ENCODE measurements at places on chromosomes 2 and 18.

DNA sequence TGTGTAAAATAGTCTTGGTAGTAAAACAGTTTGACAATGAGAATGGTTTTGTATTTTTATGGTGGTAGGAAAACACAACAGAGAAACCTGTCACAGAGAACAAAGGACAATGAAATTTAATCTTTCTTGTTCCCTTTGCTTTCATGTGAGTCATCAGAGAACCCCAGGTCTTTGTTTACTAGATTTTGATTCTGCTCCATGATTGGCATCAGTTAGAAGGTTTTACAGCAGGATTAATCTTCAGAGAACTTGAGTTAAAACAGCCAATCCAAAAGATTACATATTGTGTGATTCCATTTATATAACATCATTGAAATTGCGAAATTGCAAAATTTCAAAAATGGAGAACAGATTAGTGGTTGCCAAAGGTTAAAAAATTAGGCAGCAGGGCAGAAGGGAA, 2.5 kb downstream of the APLF start:
- DNase-seq, result no peak

DNA sequence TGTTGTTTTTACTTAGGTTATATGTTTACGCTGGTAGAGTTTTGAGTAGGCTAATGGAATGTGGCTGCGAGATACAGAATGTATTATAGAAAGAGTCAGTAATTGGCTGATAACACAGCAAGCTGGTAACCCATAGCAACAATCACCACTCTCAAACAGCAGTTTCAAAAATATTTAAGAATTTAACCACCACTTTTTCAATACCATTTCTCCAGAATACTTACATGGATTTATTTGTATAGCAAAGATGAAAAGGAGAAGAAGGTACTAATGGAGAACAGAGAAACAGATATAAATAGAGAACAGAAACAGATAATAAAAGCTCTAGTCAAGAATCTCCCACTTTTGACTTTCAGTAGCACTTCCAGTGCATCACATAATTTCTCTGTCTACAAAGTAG, 188.3 kb upstream of the SLC39A10 start:
- no peak for DNase-seq

- no peak for DNase-seq
Measured at GRCh38 chr2:240581811-240582210, 4.7 kb upstream of the CAPN10 start.

GRCh38 chr18:64380117-64380516, 231.2 kb upstream of the LINC00305 start:
- DNase-seq, result no peak

DNA sequence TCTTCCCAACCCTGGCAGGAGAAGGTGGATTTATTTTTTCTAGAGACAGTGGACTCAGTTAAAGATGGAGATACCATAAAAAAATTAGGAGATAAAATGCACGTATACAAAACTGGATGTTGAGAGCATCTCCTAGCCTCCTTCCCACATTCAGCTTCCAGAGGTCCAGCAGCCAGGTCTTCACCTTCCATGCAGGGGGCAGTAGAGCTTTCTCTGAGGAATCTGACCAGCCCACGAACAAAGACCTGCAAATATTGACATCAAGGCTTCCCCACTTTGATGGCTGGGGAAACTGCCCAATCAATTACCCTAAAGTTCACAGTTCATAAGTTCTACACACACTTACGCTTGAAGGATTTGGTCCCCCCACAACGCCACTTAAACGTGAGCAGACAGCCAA, 24.5 kb downstream of the AQP4 start:
- peak; percentile 44 for DNase-seq

GRCh38 chr2:191572319-191572718, 105.6 kb upstream of the NABP1 start:
- no peak for DNase-seq

- no peak for DNase-seq
Measured at GRCh38 chr2:1588978-1589621, 155.2 kb downstream of the PXDN start.

GRCh38 chr2:38141501-38141900, 65.5 kb upstream of the CYP1B1 start:
- no peak for DNase-seq

GRCh38 chr2:108640731-108641130, 78.6 kb upstream of the RANBP2 start:
- DNase-seq, result no peak

- no peak for DNase-seq
Measured at GRCh38 chr2:8849327-8849726, 11.9 kb upstream of the KIDINS220 start.

DNA sequence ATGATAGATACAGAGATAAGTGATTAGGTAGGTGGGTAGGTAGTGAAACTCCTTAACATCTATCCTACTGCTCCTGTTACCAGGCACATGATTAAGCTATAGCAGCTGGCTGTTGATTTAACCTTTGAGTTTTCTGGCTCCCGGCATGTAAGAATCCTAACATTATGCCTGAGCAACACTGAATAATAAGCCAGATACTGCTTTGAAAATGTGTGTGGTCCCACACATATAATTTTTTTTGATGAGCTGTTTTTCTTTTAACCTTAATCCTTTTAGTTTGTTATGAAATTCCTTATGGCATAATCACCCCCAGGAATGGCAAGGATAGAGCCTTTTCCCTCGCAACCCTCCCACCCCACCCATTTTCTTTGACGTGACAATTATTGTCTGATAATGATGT, 104.2 kb upstream of the NEUROD1 start:
- DNase-seq, result peak; percentile 80

Data from NCI-H69 (cell line).